Cardiac fibroblast (primary cell): ENCODE measurements at places on chromosomes 2 and 18.

DNA sequence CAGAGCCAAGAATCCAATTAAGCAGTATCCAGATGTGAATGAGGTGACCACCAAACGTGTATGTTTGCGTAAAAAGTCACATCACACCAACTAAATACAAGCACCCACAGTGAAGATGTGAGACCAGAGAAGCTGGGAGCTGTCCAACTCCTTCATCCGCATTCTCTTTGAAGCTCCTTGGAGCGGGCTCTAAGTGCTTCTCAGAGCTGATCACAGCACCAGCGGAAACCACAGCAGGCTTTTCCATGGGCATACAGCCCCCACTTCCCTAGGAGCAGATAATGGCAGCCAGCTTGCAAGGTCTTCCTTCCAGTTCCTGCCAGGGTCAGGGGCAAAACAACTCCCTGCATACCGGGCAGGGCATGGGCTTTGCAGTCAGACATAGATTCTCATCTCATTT is 36.4 kb downstream of the REEP1 start:
- no peak for DNase-seq

GRCh38 chr2:224658780-224659405 is 57.3 kb downstream of the CCDC195 start:
- DNase-seq: peak; percentile 87

GRCh38 chr18:50619861-50620275 is 60.0 kb downstream of the MAPK4 start:
- DNase-seq: no peak

GRCh38 chr2:183149489-183149888 is 25.2 kb downstream of the NUP35 start:
- DNase-seq: peak; percentile 72

- DNase-seq: no peak
Measured at GRCh38 chr2:214902286-214902685, 92.8 kb upstream of the BARD1 start.

GRCh38 chr2:225112362-225113126 is 70.3 kb upstream of the DOCK10 start:
- no peak for DNase-seq

DNA sequence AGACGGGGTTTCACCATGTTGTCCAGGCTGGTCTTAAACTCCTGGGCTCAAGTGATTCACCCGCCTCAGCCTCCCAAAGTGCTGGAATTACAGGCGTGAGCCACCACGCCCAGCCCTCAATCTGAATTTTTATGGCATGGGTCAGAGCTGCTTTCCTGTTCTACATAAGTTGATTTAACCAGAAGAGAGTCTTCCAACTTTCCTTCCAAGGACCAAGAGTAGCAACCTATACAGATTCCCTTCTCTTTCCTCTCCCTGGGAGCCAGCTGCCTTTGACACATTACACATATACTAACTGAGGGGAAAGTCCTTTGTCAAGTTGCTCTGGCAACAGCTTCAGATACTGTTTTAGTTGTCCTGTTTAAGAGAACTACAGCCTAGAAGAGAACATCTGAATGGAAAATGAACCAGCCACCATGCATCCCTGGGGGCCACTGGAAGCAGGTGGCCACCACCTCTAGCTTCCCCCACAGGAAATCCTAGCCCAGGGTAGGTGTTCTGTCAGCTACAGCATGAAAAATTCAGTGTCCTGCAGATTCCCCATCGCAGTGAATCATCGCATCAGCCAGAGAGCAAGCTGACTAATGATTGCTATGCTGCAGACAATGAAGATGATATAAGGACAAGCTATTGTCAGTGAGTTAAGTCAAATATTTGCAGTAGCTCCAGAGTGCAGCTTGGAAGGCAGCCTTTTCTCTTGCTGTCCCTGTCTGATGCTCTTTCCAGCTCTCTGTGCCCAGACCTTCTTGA is 62.9 kb downstream of the POMC start:
- DNase-seq: no peak

GRCh38 chr2:235725016-235725489 is 231.2 kb downstream of the AGAP1 start:
- peak; percentile 21 for DNase-seq

GRCh38 chr18:79445696-79446561 is 50.2 kb downstream of the NFATC1 start:
- DNase-seq: peak; percentile 21

GRCh38 chr2:17441055-17441771 is 77.0 kb downstream of the RAD51AP2 start:
- no peak for DNase-seq

DNA sequence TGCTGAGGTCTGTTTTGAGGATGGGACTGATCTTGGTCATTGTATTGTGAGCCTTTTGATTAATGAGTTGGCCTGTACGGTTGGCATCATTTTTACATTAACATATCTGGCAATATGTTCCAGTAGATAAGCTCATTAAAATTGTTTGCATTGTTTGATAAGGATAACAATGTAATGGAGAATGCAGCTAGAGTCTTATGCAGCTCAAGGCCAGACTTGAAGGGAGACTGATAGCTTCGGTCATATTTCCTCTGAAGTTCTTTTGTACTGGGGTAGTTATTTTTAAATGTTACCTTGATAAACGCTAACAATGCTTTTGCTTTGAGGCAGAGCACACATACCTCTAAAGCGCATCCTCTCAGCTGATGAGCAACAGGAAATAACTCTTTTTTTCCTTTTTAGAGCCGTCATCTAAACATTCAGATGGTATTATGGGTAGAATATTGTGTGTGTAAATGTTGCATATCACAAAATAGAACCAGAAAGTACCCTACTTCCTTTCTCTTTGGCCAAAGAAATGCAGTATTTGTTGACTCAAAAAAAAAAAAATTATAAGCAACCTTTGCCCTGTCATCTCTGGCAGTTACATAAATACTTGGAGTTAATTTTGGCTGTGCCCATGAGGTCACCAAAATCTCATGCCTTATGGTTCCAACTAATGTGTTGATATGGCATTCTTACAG is 1.3 kb downstream of the MAPRE2 start:
- peak; percentile 16 for DNase-seq

GRCh38 chr2:64857581-64858471 is 131.4 kb upstream of the SLC1A4 start:
- peak; percentile 94 for DNase-seq

- no peak for DNase-seq
Measured at GRCh38 chr2:109438146-109438545, 175.6 kb downstream of the SEPTIN10 start.

DNA sequence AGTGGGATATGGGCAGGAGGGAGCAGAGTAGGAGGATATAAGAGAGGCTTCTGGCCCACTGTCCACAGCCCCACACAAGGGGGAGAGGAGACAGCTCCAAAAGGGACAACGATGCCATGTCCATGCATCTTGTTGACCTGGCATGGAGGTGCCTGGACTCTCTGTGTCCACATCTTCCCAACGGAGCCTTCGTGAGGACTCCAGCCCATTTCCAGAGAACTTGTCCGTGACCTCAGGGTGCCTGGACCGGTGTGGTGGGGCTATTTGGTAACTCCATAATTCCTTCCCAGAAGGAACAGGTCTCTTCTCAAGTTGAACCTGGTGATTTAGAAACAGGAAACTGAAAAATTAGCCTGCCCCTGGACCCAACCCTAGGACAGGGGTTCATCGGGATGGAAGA is 133.9 kb downstream of the CYP26B1 start:
- no peak for DNase-seq

- DNase-seq: peak; percentile 89
Measured at GRCh38 chr2:40363631-40364030, 88.3 kb downstream of the SLC8A1 start.

DNA sequence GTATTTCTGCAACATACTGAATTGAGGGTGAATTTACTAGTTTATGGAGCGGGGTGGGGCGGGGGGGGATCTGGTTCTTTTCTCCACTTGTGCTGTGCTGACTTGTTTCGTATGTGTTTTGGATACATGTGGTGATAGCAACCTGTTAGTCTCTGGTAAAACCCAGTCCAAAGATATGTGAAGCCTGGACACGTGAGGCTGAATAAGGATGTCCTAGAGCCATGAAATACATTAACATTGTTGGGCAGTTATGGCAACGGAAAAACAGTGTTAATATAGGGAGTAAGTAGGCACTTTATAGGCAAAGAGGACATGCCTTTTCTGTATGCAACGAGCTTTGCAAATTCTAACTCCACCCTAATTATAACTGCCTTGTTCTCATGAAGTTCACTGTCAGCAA is 42.1 kb upstream of the NEMP2 start:
- DNase-seq: no peak

GRCh38 chr2:169493360-169493759 is 14.1 kb downstream of the BBS5 start:
- no peak for DNase-seq

GRCh38 chr2:37013315-37013641 is 46.9 kb upstream of the STRN start:
- DNase-seq: no peak

- no peak for DNase-seq
Measured at GRCh38 chr2:182057002-182057401, 71.3 kb downstream of the PPP1R1C start.

DNA sequence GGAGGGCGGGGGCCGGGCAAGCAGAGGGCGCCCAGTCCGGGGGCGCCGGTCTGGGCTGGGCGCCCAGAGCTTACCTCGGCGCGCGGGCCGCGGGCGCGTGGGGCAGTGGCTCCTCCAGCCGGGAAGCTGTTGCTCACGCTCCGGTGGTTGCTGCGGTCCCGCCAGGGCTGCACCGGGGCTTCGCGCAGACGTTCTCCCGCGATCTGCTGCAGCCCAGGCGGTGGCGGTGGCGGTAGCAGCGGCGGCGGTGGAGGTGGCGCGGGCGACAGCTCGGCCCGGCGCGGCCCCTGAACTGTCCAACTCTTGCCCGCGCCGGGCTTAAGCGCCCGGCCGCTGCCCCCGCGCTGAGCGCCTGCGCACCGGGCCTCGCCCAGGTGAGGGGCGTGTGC is 391 bp downstream of the ZNF385B start:
- DNase-seq: peak; percentile 7

GRCh38 chr2:169664600-169664977 is 29.6 kb downstream of the CFAP210 start:
- peak; percentile 3 for DNase-seq

DNA sequence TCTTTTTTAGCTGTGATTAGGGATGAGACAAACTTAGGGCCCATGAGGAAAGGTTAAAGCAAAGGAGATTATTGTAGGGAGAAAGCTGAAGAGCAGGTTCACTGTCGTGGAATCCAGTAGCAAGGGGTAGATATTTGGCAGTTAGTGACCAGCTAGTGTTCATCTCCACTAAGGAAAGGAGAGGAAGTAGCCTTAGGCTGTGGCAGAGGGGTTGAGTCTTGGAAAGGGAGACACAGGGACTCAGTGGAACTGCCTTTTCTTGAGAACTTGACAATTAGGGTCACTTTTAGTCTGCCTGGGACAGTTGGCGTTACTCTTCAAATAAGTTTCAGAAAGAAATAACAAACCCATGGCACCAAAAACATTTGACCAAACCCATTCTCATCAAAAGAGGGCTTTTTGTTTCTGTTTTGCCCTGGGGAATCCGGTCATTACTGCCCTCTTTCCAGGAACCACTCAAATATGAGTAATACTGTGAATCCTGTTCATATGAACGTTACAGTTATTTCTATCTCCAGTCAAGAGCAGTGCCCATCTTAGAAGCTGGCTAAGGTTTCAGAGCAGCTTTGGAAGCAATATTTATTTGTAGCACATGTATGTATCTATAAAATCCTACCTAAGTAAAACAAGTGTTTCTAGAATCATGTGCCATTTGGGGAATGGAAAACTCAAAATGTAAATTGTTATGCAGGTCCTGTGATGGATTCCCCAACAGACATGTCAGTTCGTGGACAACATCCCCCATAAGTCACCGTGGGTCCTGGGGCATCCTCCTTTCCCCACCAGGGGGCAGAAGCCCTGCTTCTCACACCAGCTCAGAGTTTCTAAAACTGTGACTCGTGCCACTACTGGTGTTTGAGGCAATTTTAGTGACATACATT is 77.3 kb upstream of the PHLPP1 start:
- DNase-seq: peak; percentile 33

GRCh38 chr18:75500545-75500944 is 73.0 kb upstream of the SMIM21 start:
- DNase-seq: no peak

DNA sequence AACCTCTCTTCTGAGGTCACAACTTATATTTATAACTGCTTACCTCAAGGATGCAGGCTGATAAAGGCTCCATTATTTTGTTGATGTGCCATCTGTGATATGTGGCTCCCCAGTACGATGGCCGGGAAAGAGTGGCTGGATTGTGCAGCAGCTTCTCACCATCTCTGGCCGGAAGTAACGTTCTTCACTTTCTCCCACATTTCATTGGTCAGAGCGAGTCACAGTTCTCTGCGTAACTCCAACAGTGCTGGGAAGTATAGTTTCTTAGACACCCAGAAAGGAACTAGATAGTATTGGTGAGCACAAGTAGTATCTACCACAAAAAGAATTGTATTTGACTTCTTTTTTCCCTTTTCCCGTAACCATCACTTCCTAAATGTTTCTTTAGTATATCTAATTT is 28.7 kb downstream of the ZSWIM2 start:
- DNase-seq: peak; percentile 64

DNA sequence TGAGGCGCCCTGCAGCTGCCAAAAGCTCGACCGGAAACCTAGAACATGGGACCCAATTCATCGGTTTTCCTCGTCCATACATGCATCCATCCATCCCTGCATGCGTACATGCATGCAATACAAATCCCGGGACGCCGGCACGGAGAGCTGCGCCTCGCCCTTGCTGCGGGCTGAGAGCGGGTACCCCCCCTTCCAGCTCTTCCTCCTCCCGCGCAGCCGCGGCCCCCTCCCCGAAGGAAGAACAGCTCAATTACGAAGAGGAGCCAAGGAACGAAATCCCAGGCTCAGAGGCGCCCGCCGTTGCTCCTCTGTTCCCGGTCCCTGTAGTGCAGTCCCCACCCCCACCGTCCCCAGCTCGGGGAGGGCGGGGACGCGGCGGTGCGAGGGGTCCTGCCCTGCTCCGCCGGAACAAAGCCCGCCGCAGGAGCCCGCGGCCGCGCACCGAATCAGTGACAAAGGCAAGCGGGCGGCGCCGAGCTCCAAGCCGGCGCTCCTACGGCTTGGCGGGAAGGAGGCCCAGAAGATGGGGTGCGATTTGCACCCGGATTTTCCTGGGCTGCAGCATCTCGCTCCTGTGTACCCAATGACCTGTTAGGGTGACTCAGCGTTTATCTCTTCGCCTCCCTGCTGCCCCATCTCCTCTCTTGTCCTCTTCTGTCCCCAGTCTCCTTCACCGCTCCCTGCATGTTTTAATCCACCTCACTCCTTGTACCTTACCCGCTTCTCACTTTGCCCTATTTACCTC is 8.9 kb upstream of the POU3F3 start:
- DNase-seq: no peak

DNA sequence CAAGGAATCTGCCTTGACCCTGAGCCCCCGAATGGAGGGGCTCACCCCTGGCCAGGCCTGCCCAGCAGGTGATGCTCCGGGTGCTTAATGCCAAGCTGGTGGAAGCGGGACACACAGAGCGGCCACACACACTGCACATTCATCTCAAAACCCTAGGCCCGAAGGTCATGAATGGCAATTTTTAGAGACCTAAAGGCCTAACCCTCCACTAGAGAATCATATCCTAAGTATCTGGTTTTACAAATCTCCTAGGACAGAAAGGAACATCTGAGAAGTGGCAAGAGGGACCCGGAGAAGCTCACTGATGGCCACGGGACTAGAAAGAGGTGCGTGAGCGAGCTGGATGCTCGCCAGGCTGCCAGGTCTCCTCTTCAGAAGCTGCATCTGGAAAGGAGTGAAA is 38.3 kb downstream of the ST3GAL5 start:
- no peak for DNase-seq

- peak; percentile 67 for DNase-seq
Measured at GRCh38 chr2:43486603-43487002, 109.2 kb downstream of the THADA start.

- no peak for DNase-seq
Measured at GRCh38 chr2:2889141-2889540, 488.5 kb downstream of the EIPR1 start.

GRCh38 chr2:111930409-111930808 is 32.0 kb downstream of the MERTK start:
- no peak for DNase-seq
